ENCODE measurements at places on chromosomes 7 and 10. TPM values are rescaled to one million over a fixed set of nuclear protein-coding genes. Genes with fewer than 3 reads are reported as not detected.
A peak's percentile ranks its signal among the peaks of the same experiment; 100 is the strongest.

DNA sequence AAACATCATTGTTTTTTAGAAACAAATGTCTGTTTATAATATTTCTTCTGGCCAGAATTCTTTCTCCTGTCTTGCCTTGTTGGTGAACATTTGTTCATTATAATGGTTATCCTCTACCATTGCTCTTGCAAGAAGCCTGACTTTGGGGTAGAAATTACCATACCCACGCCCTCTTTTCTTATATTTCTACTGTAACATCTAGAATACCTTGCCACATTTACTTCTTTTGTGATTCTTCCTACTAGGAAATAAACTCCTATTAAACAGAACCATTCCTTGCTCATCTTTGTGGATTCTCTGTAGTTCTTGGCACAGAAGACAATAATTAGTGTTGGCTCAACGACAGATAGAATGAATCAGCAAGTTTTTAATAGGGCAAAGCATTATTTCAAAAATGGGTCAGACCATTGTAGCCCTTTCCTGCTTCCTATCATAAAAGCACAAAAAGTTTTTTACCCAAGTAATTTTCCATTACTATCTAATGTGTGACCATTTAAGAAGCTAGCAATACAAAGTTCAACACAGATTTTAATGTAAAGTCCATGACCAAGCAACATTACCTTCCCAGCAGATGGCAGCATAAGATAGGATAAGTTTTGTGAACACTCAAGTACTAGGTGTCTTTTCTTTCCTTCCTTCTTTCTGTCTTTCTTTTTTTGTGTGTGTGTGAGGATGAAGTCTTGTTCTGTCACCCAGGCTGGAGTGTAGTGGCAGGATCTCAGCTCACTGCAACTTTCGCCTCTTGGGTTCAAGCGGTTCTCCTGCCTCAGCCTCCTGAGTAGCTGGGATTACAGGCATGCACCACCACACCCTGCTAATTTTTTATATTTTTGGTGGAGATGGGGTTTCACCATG lies 270.4 kb downstream of the HGF start:
- DNase-seq: peak; percentile 59

DNA sequence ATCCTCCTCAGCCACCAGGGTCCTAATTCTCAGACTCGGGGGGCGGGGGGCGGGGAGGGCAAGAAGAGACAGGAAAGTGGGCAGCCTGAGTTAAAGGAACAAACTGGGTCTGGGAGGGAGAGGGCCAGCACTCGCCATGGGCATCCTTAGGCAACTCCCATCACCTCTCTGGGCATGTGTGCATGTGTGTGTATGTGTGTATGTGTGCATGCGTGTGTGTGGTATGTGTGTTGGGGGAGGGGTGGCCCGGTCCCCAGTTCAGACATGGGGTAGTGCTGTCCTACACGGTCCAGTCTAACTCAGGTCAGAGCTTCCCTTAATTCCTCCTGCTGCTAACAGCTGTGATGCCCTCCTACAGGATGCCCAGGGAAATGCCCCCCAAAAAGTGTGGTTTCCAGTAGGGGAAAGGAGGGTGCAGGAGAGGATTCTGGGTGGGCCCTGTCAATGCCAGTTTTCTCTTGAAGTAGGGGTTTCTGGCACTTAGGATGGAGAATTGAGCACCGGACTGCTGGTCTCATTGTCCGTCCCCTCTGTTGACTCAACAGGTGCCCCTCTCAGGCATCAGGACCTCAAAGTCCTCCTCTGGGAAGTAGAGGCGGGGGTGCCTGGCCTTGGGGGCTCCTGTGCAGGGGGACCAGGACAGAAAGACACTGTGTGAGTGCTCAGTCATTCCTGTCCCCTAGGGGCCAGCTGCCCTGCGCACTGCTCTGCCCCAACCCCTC lies 15.1 kb upstream of the ZMIZ1 start:
- no peak for DNase-seq

DNA sequence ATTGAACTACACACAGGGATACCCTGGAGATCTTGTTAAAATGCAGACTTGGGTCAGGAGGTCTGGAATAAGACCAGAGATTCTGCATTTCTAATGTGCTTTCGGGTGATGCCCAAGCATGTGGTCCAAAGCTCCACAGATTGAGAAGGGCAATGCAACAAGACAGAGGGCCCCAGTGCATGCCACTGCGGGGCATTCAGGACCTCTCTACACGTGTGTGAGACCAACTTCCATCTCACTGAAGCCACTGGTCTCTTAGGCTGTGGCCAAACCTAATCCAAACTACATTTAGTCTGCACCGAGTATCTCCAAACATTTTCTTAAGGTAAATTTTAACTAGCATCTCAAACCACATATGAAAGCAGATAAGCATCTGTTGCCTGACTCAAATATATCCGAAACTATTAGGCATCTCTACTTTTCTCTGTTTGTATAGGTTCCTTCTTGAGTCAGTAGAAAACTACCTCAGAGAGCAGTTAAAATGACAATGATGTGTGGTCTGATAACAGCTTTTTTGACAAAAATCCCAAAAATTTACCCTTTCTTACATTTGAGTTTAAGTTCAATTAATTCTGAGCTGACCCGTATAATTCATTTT lies 107.5 kb downstream of the ELMO1 start:
- DNase-seq: no peak

- DNase-seq: no peak
Measured at GRCh38 chr10:51047857-51048256, 26.4 kb upstream of the PRKG1 start.

- no peak for DNase-seq
Measured at GRCh38 chr7:132059141-132059540, 502.7 kb upstream of the PODXL start.

DNA sequence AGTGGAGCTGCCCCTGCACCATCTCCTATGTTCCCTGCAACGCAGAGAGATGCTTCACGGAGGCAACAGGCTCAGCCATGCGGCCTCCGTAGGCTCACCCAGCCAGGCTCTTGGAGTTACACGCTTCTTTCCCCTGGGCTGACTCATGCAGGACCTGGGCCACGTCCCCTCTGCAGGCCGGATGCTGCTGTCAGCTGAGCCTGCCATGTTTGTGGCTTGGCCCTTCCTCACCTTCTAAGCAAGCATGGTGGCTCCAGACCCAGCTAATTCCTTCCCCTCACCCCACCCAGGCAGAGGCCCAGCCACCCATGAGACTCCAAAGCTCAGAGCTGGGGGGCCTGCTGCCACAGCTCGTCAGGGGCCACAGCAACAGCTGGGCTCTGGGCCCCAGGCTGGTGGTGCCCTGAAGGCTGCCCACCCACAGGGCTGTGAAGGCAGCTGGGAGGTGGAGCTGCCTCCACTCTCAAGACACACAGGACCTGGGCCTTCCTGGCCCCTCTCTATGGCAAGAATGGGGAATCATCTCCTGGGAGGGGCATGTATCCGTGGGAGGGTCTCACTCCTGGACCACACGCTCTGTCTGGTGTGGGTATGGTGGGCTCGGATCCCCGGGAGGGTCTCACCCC lies 219.6 kb downstream of the ELFN1 start:
- DNase-seq: no peak

OR2A42 gene
- polyA plus RNA-seq: 1.1 TPM

MACC1 gene
- polyA plus RNA-seq: 11.2 TPM

ACSL5 gene
- polyA plus RNA-seq: 6.4 TPM
